ENCODE measurements at places on chromosomes 1 and 21. TPM values are rescaled to one million over a fixed set of nuclear protein-coding genes. Genes with fewer than 3 reads are reported as not detected.
A peak's percentile ranks its signal among the peaks of the same experiment; 100 is the strongest.

- DNase-seq: no peak
These were observed 196.4 kb downstream of the CLEC20A start for GRCh38 chr1:178300352-178300699.

Gene LRRN2
- 3.4 TPM for total RNA-seq

DNA sequence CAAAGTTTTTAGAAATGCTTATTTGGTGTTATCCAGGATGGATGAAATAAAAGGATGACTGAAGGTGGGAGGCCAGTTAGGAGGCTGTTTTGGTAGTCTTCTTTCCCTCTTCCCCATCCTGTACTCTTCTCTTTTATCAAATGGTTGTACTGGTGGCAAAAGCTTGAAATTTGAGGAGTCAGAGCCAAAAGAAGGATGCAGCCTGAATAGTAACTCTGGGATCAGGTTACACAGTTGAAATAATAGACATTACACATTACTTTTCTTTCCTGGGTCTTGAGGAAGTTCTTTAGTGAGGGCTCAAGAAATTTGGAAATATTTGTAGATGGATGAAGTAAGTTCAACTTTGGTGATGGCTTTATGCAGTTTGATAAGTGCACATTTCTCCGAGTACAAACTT lies 108.6 kb downstream of the GPR52 start:
- no peak for DNase-seq

Gene CLDN19
- total RNA-seq: not detected

- no peak for DNase-seq
These were observed 5.7 kb upstream of the PEF1 start for GRCh38 chr1:31650161-31651088.

Gene UBXN10
- not detected for total RNA-seq

DNA sequence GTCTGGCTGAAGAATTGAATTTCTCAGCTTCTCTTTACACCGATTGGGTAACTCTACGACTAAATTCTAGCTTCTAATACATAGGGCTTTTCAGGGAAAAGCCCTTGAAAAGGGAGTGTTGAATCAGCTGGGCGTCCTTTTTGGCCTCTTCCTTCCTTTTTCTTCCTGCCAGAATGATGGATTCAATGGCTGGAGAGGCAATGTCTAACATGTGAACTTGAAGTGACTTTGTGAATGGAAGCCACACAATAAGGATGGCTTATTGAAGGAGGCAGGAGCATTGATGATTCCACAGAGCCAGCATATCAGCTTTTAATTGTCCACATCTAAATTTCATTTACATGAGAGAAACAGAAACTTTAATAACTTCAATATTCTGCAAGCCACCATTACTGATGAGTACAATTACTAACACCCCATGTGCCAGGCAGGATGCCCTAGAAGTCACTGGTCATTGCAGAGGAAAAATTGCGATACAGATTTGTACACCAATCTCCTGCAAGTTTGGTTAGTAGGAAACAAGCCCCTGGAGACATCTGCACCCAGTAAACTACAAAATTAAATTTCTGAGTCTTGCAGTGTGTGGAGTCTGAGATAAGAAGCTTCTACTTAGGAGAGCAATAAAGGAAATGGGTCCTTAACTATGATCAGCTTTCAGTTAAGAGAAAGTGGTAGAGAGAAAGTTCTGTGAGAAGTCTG lies 56.1 kb downstream of the STYXL2 start:
- DNase-seq: no peak

Gene ORC1
- 16.0 TPM for total RNA-seq

Gene OR2M3
- not detected for total RNA-seq

Gene C1orf94
- not detected for total RNA-seq

GRCh38 chr1:185080422-185080821 lies 35.1 kb downstream of the RNF2 start:
- no peak for DNase-seq

GRCh38 chr1:199297887-199298286 lies 659.0 kb downstream of the PTPRC start:
- no peak for DNase-seq

- no peak for DNase-seq
These were observed 20.5 kb downstream of the HIVEP3 start for GRCh38 chr1:41898191-41898713.

Gene CHI3L2
- total RNA-seq: 3.2 TPM

GRCh38 chr1:27884006-27884954 lies 11.9 kb downstream of the THEMIS2 start:
- DNase-seq: no peak

Gene SAMSN1
- total RNA-seq: not detected

DNA sequence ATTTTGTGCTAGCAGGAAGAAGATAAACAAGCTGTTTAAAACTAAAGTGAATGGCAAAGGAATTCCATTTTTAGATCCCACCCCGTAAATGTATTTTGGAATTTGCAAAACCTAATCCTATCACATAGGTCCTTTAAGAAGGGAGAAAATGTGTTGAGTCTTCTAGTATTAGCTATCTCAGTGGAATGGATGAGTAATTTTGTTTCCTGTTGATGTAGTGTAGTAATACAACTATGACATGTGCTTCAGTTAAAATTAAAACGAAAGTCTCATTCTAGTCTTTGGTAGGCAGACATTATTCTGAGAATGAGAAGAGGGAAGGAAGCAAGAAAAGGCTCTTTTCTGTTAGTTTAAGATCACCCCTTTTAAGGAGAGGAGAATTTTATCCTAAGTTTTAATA lies 265.9 kb upstream of the C1orf105 start:
- no peak for DNase-seq

DNA sequence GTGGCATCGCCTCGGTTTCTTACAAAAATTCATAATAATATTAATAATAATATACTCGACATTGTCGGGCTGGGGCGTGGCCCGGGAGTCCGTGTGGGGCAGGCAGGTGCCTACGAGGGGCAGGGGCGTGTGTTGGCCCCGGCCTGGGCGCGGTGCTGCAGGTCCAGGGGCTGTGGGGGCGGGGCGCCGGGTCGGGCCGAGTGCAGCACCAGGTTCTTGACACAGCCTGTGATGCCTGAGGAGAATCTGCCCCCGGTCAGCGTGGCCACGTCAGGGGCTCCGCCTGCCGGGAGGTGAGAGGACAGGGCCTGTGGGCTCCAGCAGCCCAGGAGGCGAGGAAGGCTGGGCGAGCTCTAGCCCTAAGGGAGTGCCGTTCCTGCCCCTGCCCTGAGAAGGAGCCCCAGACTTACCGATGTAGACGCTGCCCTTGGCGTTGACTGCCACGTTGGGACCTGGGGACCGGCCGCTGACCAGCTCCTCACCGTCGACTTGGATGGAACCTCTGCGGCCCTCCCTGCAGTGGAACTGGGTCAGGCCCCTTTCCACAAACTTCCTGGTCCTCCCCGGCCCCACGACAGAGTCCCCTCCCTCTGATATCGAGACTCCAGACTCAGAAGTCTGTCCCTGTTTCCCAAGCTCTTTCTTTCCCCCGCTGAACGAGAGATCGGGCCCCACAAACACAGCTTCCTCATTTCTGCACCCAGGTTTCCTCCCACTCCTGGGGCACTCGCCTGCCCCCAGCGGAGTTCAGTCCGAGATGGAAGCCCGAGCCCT lies 11.3 kb downstream of the LDLRAD2 start:
- DNase-seq: no peak

Gene TFF1
- total RNA-seq: not detected

- DNase-seq: no peak
These were observed 6.8 kb upstream of the TEKT2 start for GRCh38 chr1:36076979-36077573.

DNA sequence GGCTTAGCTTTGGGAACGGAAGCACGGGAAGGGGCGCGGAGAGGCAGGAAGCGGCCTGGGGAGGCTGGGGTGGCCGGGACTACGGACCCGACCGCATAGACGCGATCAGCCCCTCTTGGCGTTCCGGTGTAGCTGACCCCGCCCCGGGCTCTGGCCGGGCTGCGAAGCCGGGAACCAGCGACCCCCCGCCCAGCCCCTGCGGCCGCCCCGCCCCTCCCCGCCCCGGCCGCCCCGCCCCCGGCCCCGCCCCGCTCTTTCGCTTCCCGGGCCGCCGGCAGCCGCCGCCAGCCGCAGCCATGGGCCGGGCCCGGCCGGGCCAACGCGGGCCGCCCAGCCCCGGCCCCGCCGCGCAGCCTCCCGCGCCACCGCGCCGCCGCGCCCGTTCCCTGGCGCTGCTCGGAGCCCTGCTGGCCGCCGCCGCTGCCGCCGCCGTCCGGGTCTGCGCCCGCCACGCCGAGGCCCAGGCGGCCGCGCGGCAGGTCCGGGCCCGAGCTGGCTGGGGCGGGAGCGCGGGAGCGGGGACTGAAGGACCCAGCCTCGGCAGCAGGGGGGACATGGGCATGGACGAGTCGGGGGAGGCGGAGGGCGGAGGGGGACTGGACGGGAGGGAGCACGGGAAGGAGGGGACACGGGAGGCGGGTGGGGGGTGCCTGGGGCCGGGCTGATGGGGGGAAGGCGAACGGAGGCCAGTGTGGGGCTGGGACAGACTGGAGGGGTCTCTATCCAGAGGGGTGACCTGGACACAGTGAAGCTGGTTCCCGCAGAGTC lies at the start of gene SELENON:
Gene SELENON (plus strand): TSS at position 259 of the 768 bp plus-strand sequence. CDS start 38 bp downstream, at position 297.
- peak; percentile 70 for DNase-seq

- DNase-seq: peak; percentile 84
These were observed 120.5 kb downstream of the TMEM53 start for GRCh38 chr1:44553771-44554170.

Gene VWA5B1
- not detected for total RNA-seq

DNA sequence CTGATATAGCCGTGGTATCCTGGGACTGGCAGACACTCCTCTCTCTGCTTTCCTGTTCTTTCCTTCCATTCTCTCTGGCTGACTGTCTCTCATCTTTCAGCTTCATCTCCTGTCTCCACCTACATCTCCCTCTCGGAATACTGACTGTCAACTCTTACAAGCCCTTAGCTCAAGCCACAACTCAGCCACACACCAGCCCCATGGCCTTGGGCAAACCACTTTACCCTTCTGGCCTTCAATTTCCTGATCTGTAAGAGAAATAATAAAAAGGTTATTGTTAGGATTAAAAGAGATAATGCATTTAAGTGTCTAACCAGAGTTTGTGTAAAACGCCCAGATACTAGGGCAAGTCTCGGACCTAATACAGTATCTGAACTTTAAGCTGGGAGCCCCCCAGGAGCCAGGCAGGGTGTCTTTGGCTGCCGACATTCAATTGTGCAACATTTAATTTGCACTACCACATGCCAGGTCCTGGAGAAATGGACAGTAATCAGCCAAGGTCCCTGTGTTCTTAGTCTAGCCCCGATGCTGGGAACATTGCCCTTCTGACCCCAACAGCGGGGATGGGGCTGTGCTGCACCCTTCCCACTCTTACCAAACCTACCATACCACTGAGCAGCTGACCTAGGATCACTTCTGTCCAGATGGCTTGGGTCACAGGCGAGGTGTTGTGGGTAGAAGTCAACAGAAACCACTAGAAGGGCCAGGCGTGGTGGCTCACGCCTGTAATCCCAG lies 5.1 kb downstream of the ECHDC2 start:
- DNase-seq: no peak

GRCh38 chr1:155131856-155132255 lies 3.8 kb upstream of the SLC50A1 start:
- DNase-seq: no peak

Gene CRABP2
- 62.8 TPM for total RNA-seq

- no peak for DNase-seq
These were observed 61.1 kb downstream of the CD46 start for GRCh38 chr1:207812778-207813511.

DNA sequence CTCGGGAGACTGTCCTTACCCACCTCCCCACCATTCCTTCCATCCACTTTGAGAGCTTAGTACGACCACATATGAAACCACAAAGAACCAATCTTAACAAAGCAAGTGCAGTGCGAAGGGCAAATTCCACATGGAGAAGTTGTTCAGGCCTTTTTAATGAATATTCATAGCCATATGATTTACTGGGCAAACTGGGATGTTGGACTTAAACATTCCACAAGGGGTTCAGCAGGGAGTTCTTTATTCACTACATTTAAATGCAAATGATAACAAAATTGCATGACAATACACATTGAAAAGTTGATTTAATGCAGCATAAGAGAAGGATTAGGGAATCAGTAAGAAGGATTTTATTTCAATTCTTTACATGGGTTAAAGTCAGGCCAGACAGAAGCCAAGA lies 14.7 kb downstream of the NMNAT2 start:
- DNase-seq: no peak

- no peak for DNase-seq
These were observed 10.2 kb downstream of the VN1R5 start for GRCh38 chr1:247266053-247266452.

DNA sequence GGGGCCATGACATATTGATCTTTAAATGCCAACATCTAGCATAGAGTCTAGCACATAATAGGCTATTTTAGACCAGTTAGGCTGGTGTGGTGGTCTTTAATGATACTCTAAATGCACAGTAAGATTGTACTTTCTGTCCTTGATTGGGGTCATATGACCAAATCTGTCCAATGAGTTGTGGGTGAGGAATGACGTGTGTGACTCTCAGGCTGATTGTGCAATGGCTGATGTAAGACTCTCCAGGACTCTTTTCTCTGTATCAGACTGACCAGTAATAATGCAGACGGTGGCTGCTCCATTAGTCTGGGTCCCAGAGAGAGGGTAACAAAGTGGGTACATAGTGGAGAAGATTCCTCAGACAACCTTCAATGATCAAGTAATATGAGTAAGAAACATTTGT lies 541.6 kb upstream of the CAMK1G start:
- DNase-seq: no peak

DNA sequence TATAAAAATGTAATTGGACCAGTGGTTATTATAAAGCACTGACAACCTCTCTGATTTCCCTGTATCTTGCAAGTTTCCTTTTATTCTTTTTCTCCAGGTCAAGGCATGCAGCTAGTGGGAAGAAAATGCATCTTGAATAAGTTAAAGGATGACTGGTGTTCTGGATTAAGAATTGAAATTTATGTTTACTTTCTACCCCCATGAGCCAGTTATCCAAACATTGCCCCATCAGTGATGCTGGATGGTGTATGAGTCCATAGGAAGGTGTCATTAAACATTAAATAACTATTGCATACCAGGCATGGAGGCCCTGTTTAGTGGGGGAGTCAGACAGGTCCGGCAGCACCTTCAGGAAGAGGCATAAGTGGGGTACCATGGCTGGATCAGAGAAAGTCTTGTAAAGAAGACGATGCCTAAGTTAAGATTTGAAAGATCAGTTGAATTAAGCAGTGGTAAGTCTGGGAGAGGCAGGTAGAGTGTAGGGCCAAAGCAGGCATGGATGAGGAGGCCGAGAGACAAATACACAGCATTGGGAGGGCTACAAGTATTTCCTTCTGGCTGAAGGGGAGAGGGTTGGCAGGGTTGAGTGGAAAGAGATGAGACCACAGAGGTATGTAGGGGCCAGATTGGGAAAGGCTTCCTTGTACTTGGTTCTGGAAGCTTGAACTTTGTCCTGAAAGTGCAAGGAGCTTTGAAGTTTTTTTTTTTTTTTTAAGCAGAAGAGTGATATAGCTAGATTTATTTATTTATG lies 5.7 kb downstream of the SZRD1 start:
- no peak for DNase-seq

All from MG63 (cell line).